Stimulated activated naive CD8-positive, alpha-beta T cell treated with anti-CD3 and anti-CD28 coated beads, Interleukin-15, amount 100 ng/mL, for 72 hours (primary cell): ENCODE measurements at places on chromosomes 11 and 22.

GRCh38 chr22:20905415-20906386 lies 11.5 kb upstream of the CRKL start:
- DNase-seq: no peak

DNA sequence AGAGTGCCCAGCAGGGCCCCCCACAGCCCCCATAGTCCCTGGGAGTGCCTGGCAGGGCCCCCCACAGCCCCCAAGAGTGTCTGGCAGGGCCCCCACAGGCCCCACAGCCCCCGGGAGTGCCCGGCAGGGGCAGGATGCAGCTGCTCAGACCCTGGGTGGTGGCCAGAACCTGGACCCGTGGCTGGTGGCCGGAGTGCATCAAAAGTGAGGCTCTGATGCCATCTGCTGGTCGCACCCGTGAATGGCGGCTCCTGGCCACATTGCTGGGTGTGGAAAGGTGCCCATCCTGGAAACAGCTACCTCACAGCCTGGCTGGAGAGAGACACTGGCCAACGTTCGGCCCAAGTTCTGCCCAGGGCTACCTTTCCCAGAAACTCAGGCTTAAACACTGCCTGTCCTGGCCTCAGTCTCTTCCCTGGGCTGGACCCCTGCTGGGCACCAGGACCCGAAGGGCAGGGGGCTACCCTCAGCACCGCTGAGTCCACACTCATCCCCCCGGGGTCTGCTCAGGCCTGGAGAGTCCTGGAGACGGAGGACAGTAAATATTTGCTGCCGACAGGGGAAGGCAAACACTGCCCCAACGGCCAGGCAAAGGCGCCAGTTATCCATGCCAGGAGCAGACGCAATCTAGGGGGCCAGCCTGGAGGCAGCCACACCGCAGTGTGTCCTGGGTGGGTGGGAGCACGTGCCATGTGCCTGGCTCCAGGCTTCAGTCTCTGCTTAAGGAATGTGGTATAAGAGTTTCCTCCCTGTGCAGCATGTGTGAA lies 4.4 kb downstream of the INS start:
- peak; percentile 64 for DNase-seq

DNA sequence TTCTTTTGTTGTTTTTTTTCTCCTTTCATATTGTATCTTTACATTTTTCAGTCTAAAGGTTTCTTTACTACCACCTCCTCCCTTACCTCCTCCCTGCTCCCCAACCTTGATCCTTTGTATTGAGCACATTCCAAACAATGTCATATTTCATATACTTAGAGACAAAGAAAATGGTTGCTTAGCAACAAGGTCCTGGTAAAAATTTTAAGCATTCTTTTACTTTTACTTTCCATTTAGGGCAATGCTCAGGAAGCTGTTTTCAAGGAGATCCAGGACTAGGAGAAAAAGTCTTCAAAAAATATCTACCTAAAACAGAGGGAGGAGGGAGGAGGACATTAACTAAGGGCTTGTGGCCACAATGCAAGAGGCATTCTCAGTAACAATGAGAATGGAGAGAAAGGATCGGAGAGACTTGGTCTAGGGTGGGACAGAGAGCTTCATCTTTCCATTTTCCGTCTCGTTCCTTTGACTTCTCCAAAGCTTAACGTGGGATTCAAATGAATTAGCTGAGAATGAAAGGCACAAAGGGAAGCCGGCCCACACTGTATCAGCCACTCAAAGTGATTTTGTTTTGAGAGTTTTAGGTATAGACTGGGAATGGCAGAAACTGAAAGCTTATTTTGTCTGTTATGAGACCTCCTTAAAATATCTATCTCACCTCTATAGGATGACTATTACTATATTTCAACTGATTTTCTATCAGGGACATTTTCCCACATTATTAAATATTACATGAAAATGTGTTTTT lies 455.7 kb downstream of the RAB38 start:
- DNase-seq: no peak

GRCh38 chr11:125593114-125593820 lies 615 bp downstream of the STT3A start:
- peak; percentile 12 for DNase-seq

GRCh38 chr11:61954851-61955421 lies 4.8 kb downstream of the BEST1 start:
- peak; percentile 25 for DNase-seq

DNA sequence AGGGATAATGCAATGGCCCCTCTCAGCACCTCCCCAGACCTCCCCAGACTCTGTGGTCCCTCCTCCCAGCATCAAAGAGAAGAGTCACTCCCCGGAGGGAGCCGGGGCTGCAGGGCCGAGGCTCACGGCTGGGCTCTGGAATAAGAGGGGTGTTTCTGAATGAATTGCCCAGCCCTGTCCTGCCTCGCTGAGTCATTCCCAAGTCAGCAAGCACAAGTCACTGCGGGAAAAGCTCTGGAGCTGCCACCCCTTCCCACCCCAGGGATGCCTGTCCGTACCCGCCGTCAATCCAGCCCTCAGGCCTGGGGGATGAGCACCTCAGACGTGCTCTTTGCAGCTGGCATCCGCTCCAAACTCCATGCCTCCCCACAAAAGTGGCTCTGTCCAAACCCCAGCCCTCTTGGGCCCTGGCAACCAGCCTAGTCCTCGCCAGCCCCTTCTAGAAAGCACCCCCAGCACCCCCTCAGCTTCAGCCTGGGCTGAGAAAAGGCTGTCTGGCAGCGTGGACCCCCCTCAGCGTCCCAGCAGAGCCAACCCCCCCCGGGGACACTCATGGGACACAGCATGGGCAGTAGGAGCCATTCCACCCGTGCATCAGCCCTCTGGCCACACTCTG lies 22.7 kb downstream of the CELSR1 start:
- DNase-seq: no peak

- no peak for DNase-seq
These were observed 77.4 kb upstream of the OR5AK2 start for GRCh38 chr11:56911312-56911711.

GRCh38 chr11:110092111-110092514 lies 1.1 kb upstream of the ZC3H12C start:
- no peak for DNase-seq

- DNase-seq: no peak
These were observed 60.8 kb upstream of the FAM181B start for GRCh38 chr11:82794490-82794889.

GRCh38 chr11:32894149-32894827 lies 1.7 kb downstream of the QSER1 start:
- DNase-seq: no peak

DNA sequence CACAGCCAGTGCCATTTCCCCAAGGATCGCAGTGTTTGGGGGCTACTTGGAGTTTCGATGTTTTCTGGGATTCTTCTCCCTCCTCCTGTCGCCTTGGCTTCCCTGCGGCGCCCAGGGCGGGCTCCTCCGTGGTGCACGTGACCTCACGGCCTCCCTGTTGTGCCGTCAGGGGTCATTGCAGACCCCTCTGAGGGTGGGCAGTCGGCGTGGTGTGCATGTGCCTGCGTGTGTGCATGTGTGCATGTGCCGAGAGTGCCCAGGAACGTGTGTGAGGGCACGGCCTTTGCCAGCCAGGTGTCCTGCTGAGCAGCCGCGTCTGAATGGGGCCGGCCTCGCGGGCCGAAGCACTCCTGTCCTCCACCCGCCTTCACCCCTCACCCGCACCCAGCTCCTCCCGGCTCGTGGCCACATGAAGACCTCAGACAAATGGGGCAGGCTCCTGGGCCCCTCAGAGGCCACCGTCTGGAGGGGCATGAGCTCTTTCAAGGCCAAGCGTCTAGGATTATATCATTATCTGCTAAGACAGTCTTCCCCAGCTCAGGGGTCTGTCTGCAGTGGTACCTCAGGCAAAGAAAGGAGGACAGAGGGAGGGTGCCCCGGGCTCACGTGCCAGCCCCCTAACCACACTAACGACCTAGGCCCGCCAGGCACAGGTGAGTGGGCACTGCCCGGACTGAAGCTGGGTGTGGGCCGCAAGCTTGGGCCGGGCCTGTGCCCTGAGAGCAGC lies 9.4 kb upstream of the MRPL23 start:
- no peak for DNase-seq

DNA sequence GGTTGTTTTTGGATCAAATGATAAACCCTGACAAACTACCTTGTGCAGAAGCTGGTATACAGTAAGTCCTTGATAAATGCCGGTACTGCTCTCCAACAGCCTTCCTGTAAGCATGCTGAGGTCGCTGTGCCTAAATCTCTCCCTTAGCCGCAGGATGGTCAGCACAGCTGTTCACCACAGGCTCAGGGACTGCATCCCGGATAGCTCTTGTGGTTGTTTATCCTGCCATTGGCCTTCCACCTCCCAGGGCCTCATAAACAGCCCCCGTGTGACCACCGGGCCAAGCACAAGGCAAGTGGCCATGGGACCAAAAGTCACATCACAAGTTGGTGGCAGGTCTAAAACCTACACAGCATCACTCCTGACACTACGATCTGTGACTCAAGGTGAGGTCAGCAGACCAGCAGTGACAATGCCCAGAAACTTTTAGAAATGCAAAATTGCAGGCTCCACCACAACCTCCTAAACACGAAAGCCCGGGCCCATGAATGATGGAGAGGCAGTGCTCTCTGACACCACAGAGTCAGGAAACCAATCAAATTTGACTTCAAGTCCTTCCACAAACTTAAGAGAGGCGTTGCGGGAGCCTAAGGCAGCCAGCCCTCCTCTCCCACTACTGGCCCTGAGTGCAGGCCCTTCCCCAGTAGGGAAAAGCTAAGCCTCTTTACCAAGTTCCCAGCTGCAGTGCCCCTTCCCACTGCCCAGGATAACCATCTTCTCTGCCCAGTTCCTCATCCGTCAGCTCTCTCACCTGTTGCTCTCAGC lies 3.9 kb downstream of the SPATA19 start:
- no peak for DNase-seq

- no peak for DNase-seq
These were observed 2.0 kb upstream of the OR51S1 start for GRCh38 chr11:4851033-4851432.

GRCh38 chr22:26463101-26463661 lies 20.4 kb downstream of the HPS4 start:
- DNase-seq: no peak

GRCh38 chr11:9962722-9963121 lies 298.8 kb downstream of the SWAP70 start:
- no peak for DNase-seq

DNA sequence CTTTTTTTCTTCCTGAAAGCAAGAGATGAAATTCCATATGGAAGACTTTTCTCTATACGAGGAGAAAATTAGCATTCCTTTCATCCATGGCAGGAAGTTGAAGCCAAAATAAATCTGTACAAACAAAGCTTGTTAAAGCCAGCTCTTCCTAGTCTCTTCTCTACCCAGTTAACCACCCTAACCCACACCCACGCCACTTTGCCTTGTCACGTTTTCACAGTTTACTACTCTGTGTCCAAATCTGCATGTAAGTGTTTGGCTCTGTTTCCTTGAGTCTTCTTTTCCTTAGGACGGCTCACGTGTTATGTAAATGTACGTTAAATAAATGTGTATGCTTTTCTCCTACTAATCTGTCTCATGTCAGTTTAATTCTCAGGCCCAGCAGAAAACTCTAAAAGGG lies 7.1 kb upstream of the HMOX1 start:
- no peak for DNase-seq

GRCh38 chr11:40508303-40508702 lies 951.1 kb downstream of the LRRC4C start:
- DNase-seq: no peak

GRCh38 chr22:22830957-22831688 lies 56.5 kb upstream of the IGLL5 start:
- DNase-seq: no peak

- DNase-seq: no peak
These were observed 375.5 kb upstream of the NARS2 start for GRCh38 chr11:78949976-78950690.

GRCh38 chr11:22151649-22152197 lies 41.2 kb upstream of the ANO5 start:
- no peak for DNase-seq

DNA sequence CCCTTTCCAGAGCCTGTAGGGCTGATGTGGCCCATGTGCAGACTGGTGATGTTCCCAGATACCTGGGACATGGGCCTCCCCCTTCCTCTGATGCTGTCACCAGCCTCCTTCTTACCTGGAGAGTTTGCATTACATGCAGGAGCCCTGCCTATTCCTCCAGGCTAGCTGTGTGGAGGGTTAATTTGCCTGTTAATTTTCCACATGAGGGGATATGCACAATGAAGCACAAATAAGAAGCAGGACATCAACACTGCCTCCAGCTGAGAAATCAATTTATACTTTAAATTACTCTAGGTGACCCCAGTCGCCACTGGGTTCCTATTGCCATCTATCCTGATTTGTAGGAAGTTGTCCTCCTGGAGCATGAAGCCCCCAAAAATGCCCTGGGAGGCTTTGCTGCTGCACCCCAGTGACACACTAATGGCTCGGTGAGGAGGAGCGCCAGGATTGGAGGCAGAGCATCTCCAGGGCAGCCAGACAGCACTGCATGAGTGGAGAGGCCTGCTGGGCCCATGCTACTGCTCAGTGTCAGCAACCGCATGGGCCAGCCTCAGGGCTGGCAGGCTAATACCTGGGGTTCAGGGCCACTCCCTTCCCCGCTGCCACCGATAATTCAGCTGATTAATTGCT lies 101.6 kb upstream of the USP47 start:
- no peak for DNase-seq

- DNase-seq: no peak
These were observed 59.6 kb downstream of the ATXN10 start for GRCh38 chr22:45731041-45731797.

- no peak for DNase-seq
These were observed 14.6 kb downstream of the MS4A18 start for GRCh38 chr11:60739114-60739513.

DNA sequence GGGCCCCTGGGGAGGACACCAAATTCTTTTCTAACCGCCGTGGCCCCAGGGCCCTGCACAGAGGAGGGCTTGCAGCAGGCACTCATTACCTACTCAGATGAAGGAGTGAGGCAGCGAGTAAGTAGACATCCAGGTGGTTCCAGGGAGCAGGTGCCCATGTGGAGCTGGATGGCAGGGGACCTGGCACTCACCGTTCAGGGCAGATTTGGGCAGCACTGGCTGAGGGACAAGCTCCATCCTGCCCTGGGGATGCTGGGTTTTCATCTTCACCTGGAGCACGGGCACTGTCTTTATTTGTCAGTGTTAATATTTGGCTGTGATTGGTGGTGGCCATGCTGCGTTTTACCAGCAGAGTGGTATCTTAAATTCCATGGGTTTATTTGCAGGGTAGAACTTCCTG lies 1182.7 kb downstream of the BRD1 start:
- no peak for DNase-seq

DNA sequence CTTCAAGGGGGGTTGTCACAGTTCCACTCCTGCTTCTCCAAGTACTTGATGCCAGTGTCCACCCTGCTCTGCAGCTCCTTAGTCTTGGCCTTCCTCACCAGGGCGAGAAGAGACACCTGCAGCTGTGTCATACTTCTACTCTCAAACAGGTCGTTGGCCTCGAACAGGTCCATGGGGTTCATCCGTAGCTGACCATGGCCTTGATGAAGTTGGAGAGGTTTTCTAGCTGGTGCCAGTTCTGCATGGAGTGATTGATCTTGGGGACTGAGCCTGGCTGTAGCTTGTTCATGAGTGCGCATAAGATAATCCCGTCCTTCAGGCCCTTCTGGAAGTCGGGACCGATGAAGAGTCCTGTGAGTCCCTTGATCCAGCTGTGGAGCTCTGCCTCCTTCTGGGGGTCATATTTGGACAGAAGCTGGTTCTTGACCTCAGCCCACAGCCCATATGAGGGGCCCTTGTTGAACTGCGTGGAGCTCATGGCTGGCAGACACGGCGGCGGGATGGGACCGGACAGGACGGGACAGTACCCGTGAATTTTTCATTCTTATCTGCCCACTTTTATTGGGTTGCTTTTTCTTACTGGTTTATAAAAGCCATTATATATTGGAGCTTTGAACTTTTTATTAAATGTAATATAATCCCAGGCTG lies 33.4 kb upstream of the HORMAD2 start:
- DNase-seq: no peak
